Activated CD4-positive, alpha-beta T cell treated with anti-CD3 and anti-CD28 coated beads, Interleukin-2, amount 50 U/mL, for 1 hour (primary cell): ENCODE measurements at places on chromosomes 1 and 21.
A peak's percentile ranks its signal among the peaks of the same experiment; 100 is the strongest.

- no peak for DNase-seq
These were observed 15.1 kb downstream of the BACH1 start for GRCh38 chr21:29313662-29314408.

DNA sequence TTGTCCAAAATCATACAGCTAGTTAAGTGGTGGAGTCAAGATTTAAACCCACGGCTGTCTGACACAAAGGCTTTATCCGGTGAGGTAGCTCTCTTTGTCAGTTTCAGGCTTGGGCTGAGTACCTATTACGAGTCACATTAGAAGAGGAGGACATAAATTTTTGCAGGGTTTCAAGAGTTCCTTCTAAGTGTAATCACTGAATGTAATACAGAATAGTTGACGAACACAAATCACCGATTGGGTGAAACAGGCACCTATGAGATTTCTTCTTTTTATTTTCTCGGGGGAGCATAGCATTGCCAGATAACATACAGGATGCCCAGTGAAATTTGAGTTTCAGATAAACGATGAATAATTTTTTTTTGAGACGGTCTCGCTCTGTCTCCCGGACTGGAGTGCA is 847 bp downstream of the PSMD4 start:
- DNase-seq: no peak

- DNase-seq: no peak
These were observed 72.3 kb downstream of the HUNK start for GRCh38 chr21:31945141-31945540.

DNA sequence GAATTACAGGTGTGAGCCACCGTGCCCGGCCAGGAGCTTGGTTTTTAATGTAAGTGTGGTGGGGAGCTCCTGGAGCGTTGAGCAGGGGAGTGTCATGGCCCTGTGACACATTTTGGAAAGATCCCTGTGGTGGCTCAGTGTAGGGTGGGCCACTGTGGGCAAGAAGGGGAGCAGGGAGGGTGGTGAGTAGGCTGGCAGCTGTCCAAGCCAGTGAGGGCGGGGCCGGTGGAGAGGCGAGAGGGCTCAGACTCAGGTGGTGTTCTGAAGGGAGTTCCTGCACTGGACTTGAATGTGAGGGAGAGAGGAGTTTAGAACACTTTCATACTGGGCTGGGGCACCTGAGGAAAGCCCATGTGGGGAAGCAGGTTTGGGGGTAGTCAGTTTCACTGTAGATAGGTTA is 3.1 kb upstream of the EVA1B start:
- DNase-seq: no peak

- DNase-seq: no peak
These were observed 57.4 kb downstream of the UCK2 start for GRCh38 chr1:165884690-165885304.

DNA sequence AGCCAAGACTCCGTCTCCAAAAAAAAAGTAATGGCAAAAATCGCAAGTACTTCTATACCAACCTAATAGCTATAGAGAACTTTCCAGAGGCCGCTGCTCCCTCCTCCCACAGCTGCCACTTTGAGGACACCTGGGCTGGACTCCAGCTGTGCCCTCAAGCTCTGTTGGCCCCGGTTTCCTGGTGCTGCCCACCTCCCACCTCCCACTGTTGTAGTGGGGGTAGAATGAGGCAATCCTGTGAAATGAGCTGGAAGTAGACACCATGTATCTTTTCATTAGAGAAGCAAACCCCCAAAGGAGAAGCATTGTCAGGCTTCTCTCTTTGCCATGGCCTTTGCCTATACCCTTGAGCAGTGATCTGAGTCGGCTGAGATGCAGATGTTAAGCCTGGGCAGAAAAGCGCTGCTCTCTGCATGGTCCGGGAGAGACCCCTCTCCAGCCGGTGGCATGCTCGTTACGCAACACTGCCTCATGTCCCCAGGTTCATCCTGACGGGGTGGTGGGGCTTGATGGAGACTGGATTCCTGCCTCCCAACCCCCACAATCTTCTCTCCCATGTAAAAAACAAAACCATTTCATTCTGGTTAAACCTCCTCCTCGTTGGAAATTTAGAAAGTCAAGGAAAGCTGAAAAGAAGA is 39.7 kb downstream of the SIM2 start:
- DNase-seq: no peak

- DNase-seq: no peak
These were observed 22.6 kb downstream of the AK4 start for GRCh38 chr1:65170511-65171142.

GRCh38 chr1:236089046-236089773 is 24.3 kb upstream of the NID1 start:
- no peak for DNase-seq

DNA sequence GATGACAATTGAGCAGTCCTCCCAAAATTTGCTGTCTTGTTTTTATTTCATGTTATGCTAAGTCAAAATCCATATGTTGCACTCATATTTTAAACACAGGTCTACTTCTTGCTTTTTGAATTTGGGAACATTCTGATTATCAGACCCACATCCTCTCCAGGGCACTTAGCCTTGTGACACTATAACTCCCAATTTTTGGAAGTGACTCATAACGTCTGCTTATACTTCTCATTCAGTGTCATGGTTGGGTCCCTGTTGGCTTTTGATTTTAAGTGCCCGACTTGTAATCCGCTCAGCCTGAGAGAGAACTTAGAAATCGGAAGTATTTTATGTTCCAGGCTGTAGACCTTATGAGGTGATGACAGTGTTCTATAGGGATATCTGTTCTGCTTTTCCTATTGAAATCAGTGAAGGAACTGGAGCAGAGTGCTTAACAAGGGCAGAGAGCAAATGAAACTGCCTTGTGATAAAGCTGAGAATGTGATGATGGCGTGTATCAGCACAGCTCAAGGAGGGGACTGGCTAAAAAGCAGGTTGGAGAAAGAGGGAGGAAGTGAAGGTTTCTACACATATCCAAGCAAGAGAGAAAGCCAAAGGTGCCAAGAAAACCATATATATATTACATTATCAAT is 136.0 kb downstream of the HLX start:
- DNase-seq: no peak

- DNase-seq: no peak
These were observed 7.6 kb upstream of the PI4KB start for GRCh38 chr1:151334822-151335221.

DNA sequence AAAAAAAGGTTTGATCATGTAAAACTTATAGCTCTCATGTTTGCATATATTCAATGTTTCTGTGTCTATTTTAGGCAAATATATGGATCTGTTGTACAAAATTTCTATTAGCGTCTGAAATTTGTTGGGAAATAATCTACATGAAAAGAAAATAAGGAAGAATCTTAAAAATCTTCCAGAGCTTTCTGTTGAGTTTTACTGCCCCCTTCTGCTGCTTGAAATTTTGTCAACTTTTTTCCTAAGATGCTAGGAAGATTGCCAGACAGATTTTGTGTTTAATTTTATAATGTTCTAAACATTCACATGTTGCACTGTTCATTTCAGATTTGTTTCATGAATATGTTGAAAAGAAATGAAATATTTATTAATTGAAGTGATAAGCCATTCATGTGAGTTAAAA is 2.5 kb upstream of the PTGS2 start:
- DNase-seq: no peak

- no peak for DNase-seq
These were observed 3.5 kb upstream of the TMCO2 start for GRCh38 chr1:40244138-40244744.

GRCh38 chr1:152189657-152190442 is 30.8 kb upstream of the RPTN start:
- DNase-seq: peak; percentile 70

DNA sequence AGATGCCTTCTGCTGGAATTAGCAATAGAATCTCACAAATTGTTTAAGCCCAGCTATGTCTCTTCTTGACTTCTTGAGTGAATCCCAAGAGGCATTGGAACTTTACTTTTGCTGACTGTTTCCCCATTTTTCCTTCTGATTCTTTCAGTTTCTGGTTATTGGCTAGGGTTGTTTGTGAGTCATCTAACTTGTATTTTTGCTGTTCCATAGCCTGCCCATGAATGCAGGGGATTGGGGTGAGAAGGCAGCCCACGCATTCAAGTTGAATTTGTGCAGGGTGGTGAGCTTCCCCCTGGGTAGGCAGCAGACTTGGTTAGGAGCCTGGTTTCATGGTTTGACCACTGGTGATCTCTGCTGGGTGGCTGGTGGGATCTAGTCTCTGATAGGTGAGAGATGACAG is 10.4 kb upstream of the KLF17 start:
- DNase-seq: no peak

DNA sequence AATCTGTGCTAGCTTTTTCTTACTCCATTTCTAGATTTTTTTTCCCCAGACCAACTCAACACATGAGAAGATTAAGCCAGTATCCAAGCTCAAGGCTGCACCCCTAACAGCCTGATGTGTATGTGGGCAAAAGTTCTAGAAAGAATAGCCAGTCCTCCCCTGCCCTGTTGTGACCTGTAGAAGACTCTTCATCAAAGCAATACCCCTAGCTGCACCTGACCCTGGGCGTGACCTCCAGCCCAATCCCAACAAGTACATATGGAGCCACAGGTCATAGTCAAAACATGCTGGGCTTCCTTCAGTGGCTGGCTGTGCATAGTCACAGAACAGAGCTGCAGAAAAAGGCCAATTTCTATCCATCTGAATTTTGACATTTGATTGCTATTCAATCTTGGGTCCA is 72.5 kb downstream of the ATP1A1 start:
- no peak for DNase-seq

- no peak for DNase-seq
These were observed 1183.7 kb downstream of the MRPL39 start for GRCh38 chr21:24423546-24423945.

DNA sequence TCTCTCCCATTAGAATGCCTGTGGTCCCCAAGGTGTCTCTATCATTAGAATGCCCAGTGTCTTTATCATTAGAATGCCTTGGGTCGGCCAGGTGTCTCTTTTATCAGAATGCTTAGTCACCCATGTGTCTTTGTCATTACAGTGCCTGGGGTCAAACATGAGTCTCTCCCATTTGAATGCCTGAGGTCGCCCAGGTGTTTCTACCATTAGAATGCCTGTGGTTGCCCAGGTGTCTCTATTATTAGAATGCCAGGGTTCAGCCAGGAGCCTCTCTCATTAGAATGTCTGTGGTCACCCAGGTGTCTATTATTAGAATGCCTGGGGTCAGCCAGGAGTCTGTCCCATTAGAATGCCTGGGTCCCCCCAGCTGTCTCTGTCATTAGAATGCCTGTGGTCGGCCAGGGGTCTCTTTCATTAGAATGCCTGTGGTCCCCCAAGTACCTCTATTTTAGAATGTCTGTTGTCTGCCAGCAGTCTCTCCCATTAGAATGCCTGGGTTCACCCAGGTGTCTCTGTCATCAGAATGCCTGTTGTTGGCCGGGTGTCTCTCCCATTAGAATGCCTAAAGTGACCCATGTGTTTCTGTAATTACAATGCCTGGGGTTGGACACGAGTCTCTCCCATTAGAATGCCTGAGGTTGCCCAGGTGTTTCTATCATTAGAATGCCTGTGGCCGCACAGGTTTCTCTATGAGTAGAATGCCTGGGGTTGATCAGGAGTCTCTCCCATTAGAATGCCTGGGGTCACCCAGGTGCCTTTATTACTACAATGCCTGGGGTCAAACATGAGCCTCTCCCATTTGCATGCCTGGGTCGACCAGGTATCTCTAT is 57.1 kb downstream of the RNF187 start:
- no peak for DNase-seq

DNA sequence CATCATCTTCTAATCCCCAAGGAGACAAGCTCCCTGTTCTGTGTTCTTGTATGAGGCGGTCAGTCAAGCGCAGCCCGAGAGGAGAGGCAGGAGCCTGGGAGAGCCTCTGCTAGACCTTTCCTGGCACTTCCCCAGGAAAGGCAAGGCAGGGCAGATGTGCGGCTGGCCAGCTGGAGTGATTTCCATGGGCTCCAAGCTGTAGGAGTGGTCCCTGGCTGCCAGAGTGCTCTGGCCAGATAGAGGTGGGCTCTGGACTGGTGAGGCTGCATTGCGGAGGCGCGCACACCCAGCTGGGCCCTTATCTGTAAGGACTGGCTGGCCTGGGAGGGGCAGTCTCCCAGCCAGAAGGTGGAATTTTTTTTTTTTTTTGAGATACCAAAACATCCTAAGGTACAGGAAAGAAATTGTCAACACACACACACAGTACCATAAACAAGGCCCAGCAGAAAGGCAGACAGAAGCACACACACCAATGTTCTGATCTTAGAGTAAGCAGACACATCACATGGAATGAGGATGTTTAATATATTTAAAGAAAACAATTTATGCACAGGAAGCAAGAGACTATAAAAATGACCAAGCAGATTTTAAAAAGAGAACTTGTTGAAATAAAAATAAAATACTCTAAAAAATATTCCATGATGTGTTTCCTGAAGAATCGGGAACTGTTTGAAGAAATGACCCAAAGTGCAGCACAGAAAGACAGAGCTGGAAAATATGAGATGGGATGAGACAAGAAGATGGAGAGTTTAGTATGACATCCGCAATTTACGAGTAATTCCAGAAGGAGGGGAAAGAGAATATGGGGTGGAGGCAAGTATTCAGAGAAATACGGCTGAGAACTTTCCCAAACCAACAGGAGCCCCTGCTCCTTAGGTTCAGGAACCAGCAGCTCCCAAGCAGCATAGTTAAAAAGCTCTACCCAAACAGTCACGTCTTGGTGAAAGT is 13.4 kb downstream of the IBA57 start:
- no peak for DNase-seq

GRCh38 chr21:43884012-43884860 is 19.2 kb downstream of the AGPAT3 start:
- peak; percentile 21 for DNase-seq

GRCh38 chr1:65630855-65631254 is 161.8 kb upstream of the PDE4B start:
- DNase-seq: no peak

- DNase-seq: no peak
These were observed 78.2 kb downstream of the NFIA start for GRCh38 chr1:61160526-61160925.

- DNase-seq: no peak
These were observed 170.5 kb downstream of the PTPRU start for GRCh38 chr1:29406814-29407213.

GRCh38 chr1:81020506-81020905 is 780.2 kb upstream of the ADGRL2 start:
- no peak for DNase-seq

GRCh38 chr1:46036894-46037839 is 95.3 kb downstream of the PIK3R3 start:
- DNase-seq: peak; percentile 87

DNA sequence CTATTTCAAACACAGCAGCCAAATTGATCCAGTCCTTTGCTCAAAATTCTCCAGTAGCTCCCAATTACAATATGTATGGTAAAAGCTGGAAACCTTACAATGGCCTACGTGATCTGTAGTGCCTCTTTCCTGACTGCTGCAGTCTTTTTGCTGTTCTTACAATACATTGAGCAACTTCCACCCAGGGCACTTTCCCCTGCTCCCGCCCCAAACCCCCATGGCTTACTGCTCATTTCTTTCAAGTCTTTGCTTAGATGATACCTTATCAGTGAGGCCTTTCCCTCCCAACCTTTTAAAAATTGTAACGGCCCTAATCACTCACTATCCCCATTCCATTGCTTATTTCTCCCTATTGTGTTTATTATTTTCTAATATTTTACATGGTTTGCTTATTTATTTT is 43.9 kb upstream of the APOBEC4 start:
- DNase-seq: no peak
